ENCODE measurements at places on chromosomes 1 and 21.

DNA sequence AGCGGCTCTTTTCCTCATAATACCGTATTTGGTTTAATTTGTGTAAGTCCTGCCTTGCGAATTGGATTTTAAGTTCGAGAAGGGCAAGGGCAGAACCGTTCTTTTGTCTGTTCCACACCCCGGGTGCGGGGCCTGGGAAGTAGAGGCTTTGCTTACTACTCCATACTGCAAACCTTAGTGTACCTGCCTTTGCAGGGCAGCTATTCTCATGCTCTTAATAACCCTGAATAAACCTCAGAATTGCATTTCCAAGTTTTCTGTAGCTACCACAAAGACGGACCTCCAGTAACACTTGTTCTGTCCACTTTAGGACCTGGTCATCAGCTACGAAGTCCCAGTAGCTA is 657 bp upstream of the HNRNPU start:
- no peak for DNase-seq

DNA sequence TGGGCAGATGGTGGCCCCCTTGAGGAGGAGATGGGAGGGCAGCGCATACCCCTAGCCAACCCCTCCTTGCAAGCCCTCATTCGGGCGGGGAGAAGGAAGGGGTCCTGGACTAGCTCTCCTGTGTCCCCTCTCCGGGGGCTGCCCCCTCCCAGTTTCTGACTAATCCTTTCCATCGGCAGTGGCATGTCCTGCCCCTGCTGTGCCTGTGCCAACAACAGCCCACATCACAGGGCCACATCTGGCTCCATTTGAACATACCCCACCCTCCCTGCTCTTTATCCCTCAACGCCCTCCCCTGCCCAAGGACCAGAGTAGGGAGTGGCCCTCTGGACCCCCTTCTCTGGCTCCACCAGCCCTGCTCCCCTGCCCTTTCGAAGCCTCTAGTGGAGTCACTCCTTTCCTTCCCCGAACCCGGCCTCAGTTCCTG is 11.0 kb upstream of the LMNA start:
- DNase-seq, result no peak

DNA sequence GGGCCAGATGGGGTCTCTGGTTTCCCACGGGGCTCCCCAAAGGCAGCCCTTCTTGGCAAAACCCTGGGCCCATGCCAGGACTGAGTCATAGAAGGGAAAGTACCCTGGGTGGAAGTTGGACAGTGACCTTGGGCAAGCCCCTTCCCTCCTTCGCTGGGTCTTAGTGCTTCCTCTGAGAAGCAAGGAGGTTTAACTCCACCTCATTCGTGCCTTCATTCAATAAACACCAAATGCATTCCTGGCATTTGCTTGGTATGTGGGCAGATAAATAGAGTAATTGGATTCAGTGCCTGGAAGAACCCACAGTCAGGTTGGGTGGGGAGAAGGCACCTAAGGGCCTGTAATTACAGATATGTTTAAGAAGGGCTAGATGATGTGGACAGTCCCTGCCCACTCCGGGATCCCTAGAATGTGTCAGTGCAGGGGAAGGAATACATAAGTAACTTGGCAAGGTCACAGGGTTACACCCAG is 36.3 kb upstream of the CITED4 start:
- no peak for DNase-seq

- no peak for DNase-seq
Measured at GRCh38 chr1:9676815-9677393, 25.4 kb downstream of the PIK3CD start.

GRCh38 chr1:208048904-208049303 is 138.0 kb upstream of the CD34 start:
- no peak for DNase-seq

- no peak for DNase-seq
Measured at GRCh38 chr1:85865213-85865612, 157.0 kb upstream of the ZNHIT6 start.

GRCh38 chr21:37074546-37074945 is 1.5 kb downstream of the TTC3 start:
- no peak for DNase-seq

DNA sequence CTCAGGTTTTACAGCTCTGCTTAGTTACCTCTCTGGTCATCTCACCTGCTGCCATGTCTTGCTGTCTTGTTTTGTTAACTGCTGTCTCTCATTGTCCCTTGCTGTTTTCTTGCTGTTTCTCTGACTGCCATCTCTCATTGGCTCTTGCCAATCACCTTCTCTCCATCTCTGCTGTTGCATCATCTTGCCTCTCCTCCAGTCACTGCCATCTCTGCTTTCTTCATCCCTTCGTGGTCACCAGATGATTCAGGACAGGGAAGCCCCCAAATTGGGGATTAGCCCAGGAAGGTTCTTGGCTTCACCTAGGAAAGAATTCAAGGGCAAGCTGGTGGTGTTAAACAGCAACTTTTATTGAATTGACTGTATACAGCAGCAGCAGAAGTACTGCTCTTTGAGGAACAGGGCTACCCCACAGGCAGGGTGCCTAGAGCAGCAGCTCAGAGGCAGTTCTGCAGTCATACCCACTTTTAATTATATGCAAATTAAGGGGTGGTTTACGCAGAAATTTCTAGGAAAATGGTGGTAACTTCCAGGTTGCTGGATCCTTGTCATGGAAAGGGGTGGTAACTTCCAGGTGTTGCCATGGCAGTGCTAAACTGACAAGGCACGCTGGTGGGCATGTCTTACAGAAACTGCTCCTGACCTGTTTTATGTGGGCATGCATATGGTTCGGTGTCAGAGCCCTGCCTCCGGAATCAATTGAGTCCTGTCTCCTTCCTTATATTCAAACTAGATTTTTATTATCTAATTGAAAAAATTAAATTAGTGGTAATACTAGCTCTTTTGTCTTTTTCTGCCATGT is 33.4 kb downstream of the SUCO start:
- no peak for DNase-seq

- DNase-seq, result no peak
Measured at GRCh38 chr1:220363196-220363837, 91.1 kb upstream of the RAB3GAP2 start.

DNA sequence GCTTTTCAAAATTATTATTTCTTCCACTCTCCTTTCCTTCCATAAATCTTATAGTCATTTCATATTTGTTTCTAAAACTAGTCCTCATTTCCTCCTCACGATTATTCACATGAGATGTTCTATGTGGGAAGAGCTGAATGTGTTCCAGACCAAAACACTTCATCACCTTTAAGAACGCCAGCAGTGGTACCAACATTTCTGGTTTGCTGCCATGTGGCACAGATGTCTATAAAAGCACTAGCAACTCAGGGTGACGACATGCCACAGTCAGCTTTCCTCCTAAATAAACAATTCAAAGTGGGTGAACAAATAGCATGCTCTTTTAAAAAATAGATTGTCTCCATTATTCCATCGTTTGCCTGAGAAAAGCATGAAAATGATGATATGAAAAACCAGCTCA is 1217.8 kb upstream of the ADGRL2 start:
- DNase-seq, result no peak

GRCh38 chr1:147163019-147163418 is 9.3 kb downstream of the PRKAB2 start:
- DNase-seq, result no peak

DNA sequence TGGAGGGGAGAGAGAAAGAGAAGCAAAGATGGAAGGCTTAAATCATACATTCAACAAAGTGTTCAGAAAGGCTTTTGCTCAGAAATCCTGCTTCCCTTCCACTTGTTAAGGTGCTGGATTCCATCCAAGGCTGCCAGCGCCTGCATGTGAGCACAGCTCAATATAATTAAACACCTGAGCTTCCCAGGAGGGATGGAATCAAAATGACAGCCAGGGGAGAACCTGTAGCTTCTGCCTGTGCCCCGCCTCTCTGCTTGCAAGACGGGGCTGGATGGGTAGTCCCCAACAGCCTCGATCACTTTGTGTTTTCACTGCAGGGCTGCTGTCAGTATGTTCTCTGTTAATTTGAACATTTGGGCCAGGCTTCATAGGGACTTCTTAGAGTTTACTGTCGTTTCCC is 225.7 kb downstream of the KCNH1 start:
- no peak for DNase-seq

DNA sequence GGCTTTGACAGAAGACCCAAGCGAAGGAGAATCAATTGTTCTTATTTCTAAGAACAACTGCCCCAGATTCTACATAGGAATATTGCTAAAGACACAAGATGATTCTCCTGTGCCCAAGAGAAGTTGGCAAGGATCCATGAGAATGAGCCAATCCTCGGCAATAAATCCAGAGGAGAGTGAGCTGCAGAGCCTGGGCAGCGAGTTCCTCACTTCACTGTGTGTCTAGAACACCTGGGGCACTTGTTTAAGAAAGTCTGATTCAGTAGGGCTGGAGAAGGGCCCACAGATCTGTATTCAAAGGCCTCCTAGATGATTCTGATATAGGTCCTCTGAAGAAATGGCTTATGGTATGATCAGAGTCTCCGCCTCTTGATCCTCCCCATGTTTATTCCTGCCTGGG is 31.8 kb downstream of the GADD45A start:
- no peak for DNase-seq

DNA sequence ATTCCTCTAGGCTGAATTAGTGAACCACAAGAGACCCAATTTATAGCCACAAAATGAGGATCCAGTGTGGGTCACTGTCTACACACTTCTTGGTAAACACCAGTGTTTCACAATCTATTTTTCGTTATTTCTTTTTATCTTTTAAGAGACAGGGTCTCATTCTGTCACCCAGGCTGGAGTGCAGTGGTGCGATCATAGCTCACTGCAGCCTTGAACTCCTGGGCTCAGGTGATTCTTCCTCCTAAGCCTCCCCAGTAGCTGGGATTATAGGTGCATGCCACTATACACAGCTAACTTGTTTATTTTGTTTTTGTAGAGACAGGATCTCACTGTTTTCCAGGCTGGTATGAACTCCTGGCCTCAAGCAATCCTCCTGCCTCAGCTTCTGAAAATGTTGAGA is 29.3 kb upstream of the SLC45A3 start:
- DNase-seq, result no peak

DNA sequence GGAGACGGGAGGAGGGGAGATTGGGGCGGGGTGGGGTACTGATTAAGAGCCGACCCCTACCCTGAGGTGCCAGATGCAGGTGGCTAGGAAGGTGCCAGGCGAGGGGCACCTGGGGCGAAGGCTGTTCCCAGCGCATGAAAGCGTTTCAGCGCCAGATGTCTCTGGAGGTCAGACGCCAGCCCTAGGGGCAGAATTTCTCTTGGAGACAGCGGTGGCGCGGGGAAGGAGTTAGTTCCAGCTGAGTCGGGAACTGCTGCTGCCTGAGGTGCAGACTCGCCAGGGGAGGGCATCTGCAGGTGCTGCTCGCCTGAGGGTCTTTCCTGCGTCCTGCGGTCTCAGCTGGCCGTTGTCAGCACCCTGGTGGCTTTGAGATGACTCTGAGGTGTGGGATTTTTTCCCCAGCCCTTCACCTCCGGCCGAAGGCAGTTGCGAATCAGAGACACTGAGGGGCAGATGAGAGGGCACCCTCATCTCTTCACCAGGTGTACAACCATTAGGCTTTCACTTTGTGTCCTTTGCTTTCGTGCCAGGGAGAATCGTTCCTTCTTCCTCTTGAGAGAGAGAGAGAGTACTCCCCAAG is 539 bp downstream of the CGN start:
- DNase-seq, result no peak

- DNase-seq, result no peak
Measured at GRCh38 chr1:219757890-219758289, 145.0 kb upstream of the ZC3H11B start.

DNA sequence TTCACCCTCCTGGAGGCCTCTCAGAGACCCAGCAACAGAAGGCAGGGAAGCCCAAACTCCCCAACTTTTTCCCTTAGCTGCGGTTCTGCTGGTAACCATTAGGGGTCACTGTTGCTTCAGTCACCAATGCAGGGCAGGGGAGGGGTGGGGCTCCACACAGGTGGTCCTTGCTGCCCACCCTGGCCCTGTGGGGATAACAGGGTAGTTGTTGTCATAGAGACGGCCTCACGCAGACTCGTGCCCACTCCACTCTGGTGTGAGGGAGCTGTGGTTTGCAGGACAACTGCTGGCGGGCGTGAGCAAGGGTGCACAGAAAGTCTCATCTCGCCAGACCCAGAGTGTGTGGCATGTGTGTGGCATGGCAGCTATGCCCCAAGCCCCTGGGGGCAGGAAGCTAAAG is 19.9 kb downstream of the INSRR start:
- no peak for DNase-seq

- no peak for DNase-seq
Measured at GRCh38 chr21:39456665-39457064, 4.9 kb downstream of the SH3BGR start.

DNA sequence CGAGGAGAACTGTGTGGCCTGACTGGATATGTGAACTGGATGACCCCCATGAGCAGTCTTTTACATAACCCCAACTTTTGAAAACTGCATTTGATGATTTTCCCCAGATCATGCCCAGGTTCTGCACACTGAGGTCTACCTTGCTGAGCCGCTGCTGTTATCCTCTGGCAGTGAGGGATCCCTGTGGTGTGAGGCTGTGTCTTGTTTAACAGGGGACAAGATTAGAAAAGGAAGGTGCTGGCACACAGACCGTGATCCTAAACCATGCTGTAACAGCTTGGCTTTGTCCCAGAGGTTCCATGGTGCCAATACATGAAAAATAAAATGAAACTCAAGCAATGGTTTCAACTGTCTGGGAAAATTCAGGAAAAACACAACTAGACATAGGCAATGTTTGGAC is 134.2 kb downstream of the ZZZ3 start:
- no peak for DNase-seq

DNA sequence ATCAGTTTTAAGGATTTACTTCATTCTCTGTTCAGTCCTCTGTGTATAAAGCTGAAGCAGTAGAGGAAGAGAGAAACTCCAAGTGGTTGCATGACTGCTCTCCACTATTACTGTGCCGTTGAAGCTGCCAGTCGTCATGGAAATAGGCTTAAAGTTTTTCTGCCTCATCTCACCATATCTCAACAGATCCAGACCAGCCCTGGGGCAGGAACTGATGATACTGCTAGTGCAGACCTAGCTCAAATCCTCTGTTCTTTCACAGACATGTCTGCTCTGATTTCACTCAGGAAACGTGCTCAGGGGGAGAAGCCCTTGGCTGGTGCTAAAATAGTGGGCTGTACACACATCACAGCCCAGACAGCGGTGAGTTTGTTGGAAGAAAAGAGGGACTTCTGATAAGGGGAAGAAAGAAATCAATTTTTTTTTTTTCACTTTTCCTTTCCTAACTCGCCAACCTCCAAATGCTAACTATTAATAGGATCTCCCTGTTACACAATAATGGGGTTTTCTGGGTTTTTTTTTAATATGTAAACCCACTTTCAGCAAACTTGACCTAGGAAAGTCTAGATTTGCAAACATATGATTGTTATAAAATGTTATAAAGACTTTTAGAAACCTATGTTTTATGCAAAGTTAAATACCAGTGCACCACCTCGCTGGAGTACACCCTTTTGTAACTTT is 22.2 kb upstream of the STRIP1 start:
- no peak for DNase-seq

DNA sequence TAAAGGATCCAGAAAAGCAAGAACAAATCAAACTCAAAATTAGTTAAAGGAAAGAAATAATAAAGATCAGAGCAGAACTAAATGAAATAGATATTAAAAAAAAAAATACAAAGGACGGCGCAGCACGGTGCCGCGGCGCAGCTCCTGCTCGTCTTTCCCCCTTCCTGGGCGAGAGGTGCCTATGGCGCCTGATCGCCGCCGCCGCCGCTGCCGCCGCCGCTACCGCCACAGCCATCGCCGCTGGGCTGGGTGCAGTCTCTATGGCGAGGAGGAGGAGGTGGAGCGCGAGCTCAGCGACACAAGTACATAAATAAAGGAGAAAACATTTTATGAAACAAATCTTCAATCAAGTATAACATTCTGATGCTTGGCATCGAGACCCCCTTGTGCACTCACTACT is 77.6 kb upstream of the VANGL1 start:
- no peak for DNase-seq

- no peak for DNase-seq
Measured at GRCh38 chr1:62536865-62537264, 60.5 kb upstream of the ANGPTL3 start.

Measured in CMK (cell line).